ENCODE measurements at places on chromosomes 11 and 22.

- H3K27me3 ChIP-seq, result no peaks in the 10 kb centered on the region
- H3K36me3 ChIP-seq, result no peaks in the 10 kb centered on the region
- no peak overlapping the region for H3K4me3 ChIP-seq
- H3K4me1 ChIP-seq, result no peaks in the 10 kb centered on the region
Observed at GRCh38 chr22:22558071-22558971, 744 bp downstream of the PRAME start.

- no peak overlapping the region for H3K4me3 ChIP-seq
- H3K4me1 ChIP-seq, result no peaks in the 10 kb centered on the region
- no peaks in the 10 kb centered on the region for H3K36me3 ChIP-seq
Observed at GRCh38 chr11:1782831-1783724, 19.4 kb upstream of the CTSD start.

DNA sequence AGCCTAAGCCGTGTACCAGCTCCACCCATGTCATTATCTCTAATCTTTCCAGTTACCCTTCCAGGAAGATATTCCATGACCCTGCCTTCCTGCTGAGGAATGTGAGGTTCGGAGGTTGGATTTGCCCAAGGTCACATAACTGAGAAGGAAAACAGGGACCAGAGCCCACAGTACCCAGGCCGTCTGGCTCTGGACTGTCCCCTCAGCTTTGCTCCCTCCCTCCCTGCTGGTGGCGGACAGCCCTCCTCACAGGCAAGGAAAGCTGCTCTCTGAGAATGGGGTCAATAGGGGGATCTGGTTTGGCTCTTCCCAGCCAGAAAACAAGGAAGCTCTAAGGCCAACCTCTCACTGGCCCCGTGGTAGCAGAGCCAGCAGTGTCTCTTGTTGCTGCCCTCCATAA lies 63.3 kb downstream of the SYN3 start:
- H3K27ac ChIP-seq, result peak overlapping the region; percentile 72
- H3K36me3 ChIP-seq, result no peaks in the 10 kb centered on the region
- peaks cover 9% of the 10 kb centered on the region for H3K4me1 ChIP-seq
- no peak overlapping the region for H3K4me3 ChIP-seq

- H3K4me1 ChIP-seq, result peaks cover 12% of the 10 kb centered on the region
- H3K27me3 ChIP-seq, result no peaks in the 10 kb centered on the region
- DNase-seq, result no peak
Observed at GRCh38 chr11:8832571-8833260, 78.3 kb upstream of the AKIP1 start.

- no peaks in the 10 kb centered on the region for H3K4me1 ChIP-seq
- DNase-seq, result no peak
- H3K36me3 ChIP-seq, result no peaks in the 10 kb centered on the region
- no peak overlapping the region for H3K27ac ChIP-seq
Observed at GRCh38 chr11:79720115-79720514, 279.3 kb upstream of the TENM4 start.

Measured in neuronal stem cell (in vitro differentiated cells).